ENCODE measurements at places on chromosomes 16 and 17.

- DNase-seq = no peak
Measured at GRCh38 chr17:60712675-60713074, 35.0 kb downstream of the BCAS3 start.

DNA sequence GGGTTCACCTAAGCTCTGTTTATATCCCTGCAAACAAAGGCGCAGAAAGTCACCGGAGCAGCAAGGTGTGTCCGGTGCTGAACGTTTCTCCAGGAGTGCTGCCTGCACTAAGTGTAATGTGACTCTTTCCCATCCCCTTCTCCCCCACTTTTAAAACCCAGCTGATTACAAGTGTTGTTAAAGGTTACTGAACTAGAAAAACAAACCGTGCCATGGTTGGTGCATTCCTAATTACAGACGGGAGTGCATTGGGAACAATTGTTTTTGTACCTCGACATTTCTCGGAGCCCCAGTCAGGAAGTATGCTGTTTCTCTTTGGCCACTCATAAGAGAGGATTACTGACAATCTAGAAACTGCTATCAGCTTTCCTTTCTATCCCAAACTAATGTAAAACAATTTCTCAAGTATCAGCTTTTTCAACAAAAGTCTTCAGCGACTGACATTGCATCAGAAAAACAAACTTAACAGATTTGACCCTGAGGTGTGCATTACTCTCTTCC, 441.0 kb upstream of the SALL1 start:
- peak; percentile 60 for DNase-seq

- DNase-seq = no peak
Measured at GRCh38 chr17:37182786-37183465, 192.9 kb upstream of the C17orf78 start.

DNA sequence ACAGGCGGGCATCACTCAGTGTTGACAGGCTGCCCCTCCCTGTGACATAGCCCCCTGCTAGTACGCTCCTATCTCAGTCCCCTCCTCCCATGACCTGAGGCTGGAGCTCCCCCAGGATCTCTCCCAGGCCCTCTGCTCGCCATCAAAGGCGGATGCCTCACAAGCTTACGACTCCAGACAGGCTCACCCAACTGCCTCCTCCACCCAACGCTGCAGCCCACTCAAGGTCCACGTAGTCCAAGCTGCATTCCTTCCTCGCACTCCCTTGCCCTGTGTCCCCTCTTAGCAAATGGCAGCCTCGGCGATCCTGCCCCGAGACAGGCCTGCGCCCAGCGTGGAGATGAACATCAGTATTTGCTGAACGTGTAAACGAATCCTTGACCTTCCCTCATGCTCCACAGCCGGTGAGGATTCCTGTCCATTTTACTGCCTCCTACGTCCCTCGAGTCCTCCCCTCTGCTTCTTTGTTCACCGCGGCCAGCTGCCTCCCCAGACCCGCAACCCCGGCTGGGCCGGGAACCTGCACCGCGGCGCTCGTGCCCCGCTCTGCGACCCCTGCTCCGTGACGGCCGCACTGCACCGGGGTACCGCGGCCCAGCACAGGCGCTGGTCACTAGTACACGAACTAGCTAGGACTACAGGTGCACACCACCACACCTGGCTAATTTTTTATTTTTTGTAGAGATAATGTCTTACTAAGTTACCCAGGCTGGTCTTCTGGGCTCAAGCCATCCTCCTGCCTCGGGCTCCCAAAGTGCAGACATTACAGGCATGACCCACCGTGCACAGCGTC, 838 bp upstream of the TMEM97 start:
- no peak for DNase-seq

- DNase-seq = peak; percentile 67
Measured at GRCh38 chr17:13337864-13338371, 263.8 kb downstream of the HS3ST3A1 start.

- DNase-seq = no peak
Measured at GRCh38 chr16:88523309-88524161, 46.7 kb upstream of the ZC3H18 start.

DNA sequence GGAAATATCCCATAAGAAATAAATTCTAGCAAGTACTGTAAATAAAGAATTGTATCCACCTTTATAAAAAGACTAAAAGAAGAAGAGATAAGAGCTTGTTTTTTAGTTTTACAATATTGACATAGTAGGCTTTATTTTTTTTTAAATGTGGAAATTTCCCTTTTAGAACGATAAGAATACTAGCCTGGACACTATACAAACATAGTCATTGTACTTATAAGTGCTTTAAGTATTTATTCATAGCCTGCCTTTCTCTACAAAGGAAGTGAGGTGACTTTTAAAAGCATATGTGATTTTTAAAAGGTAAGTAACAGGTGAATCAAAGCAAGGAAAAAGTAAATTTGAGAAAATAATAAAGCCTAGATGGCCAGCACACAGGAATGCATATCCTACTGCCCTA, 17.7 kb downstream of the TOX3 start:
- DNase-seq = no peak

GRCh38 chr17:36939802-36940312, 2.6 kb downstream of the LHX1 start:
- no peak for DNase-seq

GRCh38 chr17:76909971-76910760, 42.0 kb downstream of the MGAT5B start:
- no peak for DNase-seq

DNA sequence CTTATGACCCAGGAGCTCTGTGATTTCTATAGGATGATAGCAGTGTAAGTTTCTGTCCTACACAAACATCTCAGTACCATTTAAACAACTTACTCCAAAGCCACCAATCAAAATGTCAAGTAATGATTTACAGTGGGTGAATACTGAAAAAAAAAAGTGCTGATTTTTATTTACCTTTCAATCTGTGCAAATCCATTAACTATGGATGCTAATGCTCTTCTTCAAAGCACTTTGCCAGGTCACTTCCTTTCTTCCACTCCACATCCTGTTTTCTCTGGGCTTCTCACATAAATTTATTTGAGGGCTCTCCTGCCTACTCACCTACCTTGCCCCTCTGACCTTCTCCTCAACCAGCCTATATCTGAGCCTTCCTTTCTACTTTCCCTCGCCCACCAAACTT, 101.6 kb downstream of the SKAP1 start:
- no peak for DNase-seq

DNA sequence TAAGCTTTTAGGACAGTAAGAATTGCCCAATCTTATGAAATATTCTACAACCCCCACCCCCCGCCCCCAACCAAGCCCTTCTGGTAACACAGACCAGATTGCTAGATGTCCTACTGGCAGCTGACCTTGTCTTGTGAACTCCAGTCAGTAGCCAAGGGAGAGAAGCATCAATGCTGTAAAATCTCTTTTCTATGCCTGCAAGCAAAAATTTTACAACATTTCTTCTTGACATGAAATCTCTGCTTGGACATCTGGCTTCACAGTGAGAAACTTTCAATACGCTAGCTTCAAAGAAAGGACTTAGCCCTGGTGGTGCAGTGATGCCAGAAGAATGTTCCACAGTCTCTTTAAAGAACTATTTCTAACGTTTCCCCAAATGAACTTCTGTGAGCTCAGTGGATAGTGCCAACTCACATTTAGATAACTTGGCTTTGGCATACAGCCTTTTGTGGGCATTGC, 169.3 kb upstream of the AXIN2 start:
- DNase-seq = no peak

- no peak for DNase-seq
Measured at GRCh38 chr16:49362230-49362629, 11.4 kb upstream of the C16orf78 start.

DNA sequence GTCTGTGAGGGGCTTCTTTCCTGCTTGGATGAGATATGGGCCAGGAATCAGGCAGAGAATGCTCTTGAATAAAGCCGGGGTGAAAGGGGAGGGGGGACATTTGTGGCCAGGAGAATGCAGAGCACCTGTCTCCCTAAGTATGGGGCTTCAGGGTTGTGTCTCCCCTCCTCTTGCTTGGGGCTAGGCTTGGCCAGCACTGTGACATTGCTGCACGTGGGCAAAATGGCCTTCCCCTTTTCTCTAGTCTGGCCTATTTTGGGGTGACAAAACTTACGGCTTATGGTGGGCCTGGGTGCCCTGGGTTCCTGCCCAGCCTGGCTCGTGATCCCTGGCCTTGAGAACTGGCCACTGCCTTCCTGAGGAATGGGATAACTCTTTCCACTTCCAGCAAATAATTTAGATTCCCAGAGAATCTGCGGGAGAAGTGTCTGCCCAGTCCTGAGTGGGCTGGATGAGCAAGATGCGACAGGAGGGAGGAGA, 5.6 kb downstream of the NFE2L1 start:
- no peak for DNase-seq

- DNase-seq = no peak
Measured at GRCh38 chr17:41971721-41972523, 5.3 kb downstream of the CNP start.

DNA sequence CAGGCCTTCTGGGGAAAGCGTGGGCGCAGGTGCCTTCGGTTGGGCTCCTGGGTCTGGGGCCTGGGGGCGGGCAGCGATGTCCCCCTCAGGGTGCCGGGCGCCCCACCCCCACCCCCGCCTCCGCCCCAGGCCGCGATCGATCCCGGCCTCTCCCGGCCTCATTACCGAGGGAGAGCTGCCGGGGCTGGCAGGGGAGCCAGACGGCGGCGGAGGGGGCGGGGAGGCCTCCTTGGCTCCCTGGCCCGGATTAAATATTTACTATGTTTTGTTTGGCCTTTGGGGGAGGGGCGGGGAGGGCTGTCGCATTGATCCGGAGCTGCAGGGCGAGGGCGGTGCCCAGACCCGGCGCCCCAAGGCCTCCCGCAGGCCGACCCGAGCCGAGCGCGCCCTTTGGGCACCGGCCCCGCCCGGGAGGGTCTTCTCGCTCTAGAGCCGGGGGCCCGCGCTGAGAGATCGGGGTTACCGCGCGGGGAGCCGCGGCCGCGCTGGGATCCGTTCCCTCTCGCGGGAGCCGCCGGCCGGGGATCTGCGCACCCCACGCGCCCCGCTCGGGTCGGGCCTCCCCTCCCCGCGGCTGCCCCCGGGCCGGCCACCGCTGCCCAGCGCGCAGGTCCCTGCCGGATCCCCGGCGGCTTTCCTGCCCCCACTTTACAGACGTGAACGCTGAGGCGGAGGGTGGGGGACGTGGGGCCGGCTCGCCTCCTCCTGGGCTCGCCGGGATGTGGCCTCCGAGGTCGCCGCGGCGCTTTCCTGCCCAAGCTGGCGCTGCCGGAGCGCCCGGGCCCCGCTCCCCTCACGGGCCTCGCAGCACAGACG, 27.0 kb downstream of the RTN4RL1 start:
- DNase-seq = no peak

GRCh38 chr16:51757124-51757470, 606.0 kb upstream of the SALL1 start:
- no peak for DNase-seq

- DNase-seq = no peak
Measured at GRCh38 chr17:70775679-70776078, 606.3 kb downstream of the KCNJ2 start.

DNA sequence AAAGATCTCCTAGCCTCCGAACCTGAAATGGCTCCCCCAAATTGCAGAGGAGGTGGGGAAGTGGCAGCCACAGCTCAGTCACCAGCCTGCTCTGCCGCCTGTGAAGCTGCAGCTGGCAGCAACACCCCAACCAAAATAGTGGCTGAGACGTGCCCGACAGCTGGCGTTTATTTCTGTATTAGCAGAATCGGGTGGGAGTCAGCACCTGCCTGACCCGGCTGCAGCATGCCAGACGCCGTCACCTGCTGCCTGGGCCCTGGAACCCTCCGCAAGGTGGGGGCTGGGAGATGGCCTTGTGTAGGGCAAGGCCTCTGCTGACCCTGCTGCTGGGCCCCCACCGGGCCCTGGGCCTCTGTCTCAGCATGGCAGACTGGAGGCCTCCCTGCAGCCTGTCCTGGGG, 17.5 kb upstream of the PABPN1L start:
- DNase-seq = no peak

DNA sequence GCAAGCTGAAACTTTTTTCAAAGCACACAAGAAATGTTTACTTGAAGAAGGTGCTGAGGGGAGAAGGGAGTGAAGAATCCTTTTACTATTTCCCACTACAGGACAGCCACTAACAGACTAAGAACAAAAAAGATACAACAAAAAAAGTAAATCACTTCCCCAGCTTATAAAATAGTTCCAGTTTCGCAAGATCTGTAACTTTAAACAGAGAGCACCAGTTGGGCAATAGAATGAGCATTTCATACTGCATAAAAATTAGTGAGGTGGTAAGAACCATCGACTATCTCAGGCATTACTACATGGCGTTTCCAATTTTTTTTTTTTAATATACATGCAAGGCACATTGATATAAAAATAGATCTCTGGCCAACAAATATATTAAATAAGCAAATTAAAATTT, 11.1 kb downstream of the CRYBA1 start:
- no peak for DNase-seq

DNA sequence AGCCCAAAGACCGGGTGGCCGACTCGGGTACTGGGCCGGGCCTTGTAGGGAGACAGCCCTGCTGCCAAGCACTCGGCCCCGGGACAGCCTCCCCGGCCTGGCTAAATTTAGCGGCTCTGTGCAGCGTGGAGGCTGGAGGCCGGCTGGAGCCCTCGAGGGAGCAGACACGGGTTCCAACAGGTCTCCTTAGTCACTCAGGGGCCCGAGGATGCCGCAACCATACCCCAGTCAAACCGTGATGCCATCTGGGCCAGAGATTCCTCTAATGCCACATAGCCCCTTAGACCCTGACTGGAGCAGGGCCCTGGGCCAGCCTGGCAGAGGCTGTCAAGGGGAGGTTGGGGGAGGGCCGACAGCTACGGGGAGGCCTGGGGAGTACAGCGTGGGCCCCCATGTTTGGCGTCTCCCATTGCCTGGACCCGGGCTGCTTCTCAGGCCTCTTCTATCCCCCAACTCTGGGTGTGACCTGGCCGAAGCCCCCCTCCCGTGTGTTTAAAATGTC, 2.9 kb upstream of the P2RX1 start:
- no peak for DNase-seq

- DNase-seq = no peak
Measured at GRCh38 chr17:68161644-68162428, 86.0 kb upstream of the AMZ2 start.

GRCh38 chr17:17021194-17021863, 20.9 kb upstream of the MPRIP start:
- DNase-seq = no peak

DNA sequence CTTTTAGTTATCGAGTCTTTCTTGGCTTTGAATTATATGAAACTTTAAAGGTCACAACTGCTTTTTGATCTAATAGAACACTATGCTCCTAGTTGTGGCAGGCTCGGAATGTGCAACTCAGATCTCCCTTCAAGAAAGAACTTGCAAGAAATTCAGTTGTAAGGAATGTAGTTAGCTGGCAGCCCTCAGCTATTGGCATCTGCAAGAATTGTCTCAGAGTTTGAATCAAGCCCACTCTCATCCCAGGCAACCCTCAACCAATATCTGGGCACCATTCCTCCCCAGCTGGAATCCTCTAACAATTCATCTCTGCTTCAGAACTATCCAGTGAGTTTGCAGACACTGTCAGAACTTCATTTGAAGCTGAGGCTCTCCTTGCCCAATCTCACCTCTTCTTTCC, 447.2 kb downstream of the KIF2B start:
- DNase-seq = no peak
